ENCODE measurements at places on chromosomes 1 and 21. TPM values are rescaled to one million over a fixed set of nuclear protein-coding genes. Genes with fewer than 3 reads are reported as not detected.

IL12RB2 gene
- total RNA-seq, result 3.7 TPM

BRDT gene
- not detected for total RNA-seq

DNA sequence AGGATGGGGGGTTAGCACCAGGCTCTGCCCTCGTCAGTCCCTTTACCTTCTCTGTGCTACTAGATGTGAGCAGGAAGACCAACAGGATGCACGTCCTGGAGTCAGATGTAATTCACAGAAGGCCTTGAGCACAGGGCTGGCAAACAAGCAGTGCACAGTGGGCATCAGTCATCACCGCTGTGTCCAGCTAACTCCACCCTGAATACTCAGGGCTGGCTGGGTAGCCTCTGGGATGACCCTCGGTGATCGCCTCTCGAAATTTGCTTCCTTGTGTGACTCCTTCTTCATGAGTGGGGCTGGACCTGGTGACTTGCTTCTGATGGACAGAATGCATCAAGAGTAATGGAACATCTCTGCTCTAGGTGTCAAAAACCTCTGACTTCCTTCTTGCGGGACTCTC, 92.2 kb upstream of the TMPRSS2 start:
- peak; percentile 10 for DNase-seq
- no peaks in the 10 kb centered on the region for H3K27me3 ChIP-seq
- no peak overlapping the region for H3K4me3 ChIP-seq
- peaks cover 11% of the 10 kb centered on the region for H3K4me1 ChIP-seq

- H3K27me3 ChIP-seq, result no peaks in the 10 kb centered on the region
- peaks cover 7% of the 10 kb centered on the region for H3K4me1 ChIP-seq
Observed at GRCh38 chr1:50971748-50972305, 1.8 kb downstream of the CDKN2C start.

DNA sequence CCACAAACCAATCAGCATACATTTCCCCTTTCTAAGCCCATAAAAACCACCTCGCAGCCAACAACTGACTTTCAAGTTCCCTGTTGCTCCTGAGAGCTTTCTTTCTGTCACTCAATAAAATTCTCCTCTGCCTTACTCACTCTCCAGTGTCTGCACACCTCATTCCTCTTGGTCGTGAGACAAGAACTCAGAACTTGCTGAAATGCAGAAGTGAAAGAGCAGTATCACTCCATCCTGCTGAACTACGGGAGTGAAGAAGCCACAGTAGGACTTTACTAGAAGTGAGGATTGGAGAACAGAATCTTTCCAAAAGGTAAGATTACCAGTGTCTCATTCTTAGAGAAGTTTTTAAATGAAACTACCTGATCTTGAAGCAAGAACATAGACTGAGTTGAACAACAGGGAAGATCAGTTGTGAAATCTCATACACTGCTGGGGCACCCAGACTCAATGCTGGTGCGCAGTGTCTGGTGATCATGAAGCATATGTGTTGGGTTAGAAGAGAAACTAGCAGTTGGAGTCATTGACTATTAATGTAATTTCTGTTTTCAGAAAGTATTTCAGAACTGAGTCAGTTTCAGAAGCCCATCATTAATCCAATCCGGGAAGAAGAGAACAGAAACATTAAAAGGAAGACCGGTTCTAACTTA, 726.9 kb upstream of the TMPRSS15 start:
- DNase-seq, result no peak
- H3K36me3 ChIP-seq, result no peaks in the 10 kb centered on the region
- H3K4me1 ChIP-seq, result no peaks in the 10 kb centered on the region
